ENCODE measurements at places on chromosomes 4 and X.

DNA sequence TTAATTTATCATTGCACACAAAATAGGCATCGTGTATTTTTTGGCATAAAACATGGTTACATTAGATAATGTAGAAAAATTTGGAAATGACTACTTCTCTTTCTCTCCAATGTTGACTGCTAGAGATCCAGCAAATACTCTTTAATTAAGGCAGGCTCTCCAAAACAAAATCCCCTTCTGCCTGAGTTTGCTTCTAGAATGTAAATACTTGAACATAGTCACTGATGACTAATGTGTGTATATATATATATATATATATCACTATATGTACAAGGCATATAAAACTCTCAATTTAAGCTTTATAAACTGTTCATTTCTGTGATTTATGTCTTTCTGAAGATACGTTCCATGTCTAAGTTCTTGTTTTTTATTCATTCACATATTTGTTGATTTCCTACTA is 67.2 kb upstream of the CAMK2D start:
- no peak for DNase-seq

GRCh38 chr4:16229604-16230003 is 3.3 kb upstream of the TAPT1 start:
- DNase-seq: no peak

GRCh38 chr4:2257361-2258081 is 4.4 kb downstream of the MXD4 start:
- DNase-seq: no peak

DNA sequence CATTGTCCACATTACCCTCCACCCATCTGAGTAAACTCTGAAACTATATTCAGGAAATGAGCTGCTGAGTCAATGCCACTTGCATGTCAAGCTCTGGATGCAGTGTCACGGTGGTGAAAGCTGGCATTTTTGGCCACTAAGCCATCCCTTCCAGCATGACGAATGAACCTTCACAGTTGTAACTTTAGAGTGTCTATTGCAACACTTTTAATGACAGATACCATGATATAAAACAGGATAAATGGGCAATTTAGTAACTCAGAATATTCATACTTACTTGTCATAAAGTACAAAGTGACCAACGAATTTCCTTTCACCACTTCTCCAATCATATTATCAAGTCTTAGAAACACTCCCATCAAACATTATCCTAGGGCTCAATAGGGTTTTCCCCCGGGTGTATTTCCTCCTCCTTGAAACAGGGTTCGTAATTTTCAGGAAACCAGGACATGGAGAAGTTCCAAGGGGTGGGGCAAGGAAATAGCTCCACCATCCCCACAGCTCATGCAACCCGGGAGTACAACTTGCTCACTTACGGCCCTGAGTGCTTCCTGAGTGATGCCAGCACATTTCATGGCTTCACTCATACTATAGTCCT is 73.1 kb downstream of the MTHFD2L start:
- no peak for DNase-seq

- DNase-seq: no peak
These were observed 191.8 kb downstream of the BCOR start for GRCh38 chrX:39905946-39906345.

- DNase-seq: no peak
These were observed 253.1 kb upstream of the EDA2R start for GRCh38 chrX:66892004-66892403.

GRCh38 chr4:61200187-61200915 is at the start of gene ADGRL3:
Gene ADGRL3, plus strand, starts transcription at chr4:61200326.
- DNase-seq: peak; percentile 69

- DNase-seq: no peak
These were observed 46.1 kb downstream of the LAS1L start for GRCh38 chrX:65488495-65488894.

DNA sequence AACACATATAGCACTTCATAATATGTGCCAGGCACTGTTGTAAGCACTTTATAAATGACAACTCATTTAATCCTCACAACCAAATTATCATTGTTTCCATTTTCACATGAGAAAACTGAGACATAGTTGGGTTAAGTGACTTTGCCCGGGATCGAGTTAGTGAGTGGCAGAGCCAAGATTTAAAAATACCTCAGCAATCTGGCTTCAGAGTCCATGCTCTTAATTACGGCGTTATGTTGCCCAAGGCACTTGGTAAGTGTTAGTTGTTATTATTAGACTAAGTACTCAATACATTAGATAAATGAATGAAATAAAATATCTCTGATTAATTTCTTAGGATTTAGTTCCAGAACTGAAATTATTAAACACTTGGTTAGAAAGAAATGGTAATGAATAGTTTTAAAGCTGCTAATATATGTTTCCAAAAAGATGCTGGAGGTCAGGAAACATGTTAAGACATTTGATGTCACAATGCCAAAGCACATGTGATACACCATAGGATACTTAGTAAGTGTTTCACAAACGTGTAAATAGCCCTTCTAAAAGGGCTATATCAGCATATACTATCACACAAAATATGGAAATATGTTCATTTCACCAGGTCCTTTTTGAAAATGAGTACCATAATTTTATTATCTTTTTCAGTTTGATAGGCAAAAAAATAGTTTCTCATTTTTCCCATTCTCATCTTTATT is 301.9 kb downstream of the GPAT3 start:
- DNase-seq: no peak

DNA sequence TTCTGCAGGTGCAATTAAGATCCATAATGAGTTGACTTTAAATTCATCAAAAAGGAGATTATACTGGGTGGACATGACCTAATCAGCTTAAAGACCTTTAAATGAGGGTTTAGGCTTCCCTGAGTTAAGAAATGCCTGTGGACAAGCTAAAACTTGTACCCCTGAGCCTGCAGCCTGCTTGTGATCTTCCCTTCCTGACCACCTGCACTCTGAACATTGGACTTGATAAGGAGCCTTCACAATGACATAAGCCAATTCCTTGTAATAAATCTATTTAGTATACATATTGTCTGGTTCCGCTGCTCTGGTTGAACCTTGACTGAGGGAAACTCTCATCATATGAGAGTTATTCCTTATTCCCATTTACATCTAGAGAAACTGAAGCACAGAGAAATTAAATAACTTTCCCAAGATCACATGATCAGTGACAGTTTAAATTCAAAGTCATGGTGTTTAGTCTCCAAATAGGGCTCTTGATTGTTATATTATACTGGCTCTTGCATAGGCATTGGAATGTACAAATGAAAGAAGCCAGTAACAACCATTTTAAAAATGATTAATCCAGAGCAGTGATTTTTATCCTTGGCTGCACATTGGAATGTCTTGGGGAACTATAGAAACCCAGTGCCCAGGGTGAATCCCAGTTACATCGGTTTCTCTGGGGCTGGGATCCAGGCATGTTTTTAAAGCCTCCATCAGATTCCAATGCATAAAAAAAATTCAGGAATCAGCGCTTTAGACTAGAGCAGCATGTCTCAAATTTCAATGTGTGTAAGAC is 136.1 kb downstream of the MSL3 start:
- DNase-seq: no peak

GRCh38 chr4:187059021-187059420 is 335.4 kb upstream of the FAT1 start:
- DNase-seq: no peak

DNA sequence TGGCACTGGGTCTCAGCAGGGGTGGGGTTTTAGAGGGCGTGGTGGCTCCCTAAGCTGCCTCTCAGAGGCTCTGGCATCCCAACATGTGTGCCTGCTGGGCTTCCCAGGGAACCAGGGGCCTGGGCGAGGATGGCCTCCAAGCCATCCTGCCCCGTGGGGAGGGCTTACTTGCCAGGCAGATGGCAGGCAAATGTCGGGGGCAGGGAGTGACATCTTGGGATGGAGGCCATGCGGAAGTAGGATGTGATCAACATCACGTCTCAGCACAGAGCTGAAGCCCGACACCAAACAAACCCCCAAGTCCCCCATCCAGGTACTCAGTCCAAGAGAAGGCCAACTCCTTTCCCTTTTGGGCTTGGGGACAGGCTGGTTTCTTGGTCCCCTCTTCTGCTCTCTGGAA is 4.7 kb downstream of the L1CAM start:
- DNase-seq: no peak

DNA sequence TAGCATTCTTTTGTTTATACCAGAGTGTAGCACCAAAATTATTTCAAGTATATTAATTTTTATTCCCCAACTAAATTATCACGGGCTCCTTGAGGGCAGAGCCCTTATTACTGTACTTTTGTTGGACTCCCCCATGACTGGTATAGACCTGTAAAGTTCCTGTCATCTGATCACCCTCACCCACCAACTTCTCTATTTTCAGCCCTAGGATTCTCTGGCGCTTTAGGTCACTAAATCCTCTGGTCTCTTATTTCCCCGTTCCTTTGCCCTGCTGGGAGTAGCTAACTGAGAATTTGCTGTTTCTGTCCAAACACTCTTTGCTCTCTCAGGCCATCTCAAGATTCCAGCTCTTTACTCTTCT is 3.2 kb upstream of the XKRX start:
- no peak for DNase-seq

DNA sequence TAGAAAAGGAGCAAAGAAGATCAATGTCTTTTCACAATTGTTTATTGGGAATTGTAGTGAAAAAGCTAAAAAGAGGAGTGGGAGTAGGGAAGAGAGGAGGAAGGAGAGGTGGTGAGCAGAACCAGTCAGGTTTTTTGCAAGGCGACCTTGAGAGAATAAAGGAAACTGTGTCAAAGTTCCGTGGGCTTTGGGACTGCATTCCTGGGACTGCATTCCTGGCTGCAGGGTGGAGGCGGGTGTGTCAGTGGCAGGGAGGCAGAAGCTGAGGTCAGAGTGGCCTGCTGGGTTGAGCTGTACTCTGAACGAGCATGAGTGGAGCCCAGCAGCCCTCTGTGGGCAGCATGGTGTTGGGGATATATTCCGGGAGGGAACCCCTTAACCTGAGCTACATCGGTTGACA is 66.8 kb upstream of the UCP1 start:
- no peak for DNase-seq

DNA sequence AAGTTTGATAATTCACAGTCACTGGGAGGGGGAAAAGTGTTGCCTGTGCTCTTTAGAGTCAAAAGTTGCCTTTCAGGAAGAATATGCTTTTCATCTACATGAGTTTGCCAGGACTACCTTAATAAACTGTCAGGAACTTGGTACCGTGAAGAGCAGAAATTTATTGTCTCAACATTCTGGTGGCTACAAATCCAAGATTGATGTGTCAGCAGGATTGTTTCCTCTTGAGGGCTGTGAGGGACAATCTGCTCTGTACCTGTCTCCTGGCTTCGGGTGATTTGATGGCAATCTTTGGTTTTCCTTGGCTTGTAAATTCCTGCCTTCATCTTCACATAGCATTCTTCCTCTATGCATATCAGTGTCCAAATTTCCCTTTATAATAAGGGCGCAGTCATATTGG is 277.2 kb downstream of the PDGFC start:
- no peak for DNase-seq

DNA sequence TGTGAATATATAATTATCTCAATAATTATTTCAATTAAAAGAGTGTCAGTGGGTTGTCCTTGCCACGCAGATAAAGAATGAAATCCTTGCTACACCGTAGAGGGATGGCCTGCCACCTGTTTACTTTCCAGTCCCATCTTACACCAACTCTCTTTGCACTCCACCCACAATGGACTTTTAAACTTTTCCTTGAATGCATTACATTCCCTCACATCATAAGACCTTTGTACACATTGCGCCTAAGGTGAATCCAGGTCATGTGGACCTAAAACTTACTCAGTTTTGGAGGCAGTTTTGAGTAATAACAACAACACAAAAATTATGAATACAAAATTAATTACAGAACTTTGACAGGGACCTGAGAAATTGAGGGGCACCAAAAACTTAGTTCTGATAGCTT is 78.7 kb upstream of the PDE5A start:
- DNase-seq: no peak

DNA sequence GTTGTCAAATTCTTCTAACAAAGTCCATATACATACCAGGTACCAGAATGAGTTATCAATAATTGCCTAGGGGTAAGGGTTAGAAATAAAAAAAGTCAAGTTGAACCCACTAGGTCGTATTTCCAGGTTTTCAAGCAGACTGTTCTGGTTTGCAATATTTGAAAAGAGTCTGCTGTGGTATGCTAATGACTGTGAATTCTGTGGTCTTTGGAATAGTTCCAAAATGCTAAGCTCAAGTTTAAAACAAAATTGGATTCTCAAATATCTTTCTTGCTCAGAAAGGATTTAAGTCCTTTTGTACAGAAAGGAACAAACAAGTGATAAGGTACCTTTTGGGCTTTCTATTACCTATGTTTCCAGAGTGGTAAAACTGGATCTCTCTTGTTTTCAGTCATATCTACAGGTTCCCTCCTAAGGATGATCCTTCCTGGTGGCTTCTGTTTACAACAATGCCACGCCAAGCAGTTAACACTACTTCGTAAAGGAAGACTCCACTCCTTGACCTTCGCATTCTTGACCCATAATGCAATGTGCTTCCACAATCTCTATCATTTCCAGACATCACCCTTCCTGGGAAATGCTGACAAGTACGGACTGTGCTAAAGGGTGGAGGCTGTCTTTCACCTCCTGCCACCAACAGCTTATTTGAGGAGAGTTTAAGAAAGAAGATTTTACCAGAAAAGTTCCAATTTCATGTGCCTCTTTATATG is 531.7 kb upstream of the FTHL17 start:
- DNase-seq: no peak

- DNase-seq: no peak
These were observed 62.8 kb downstream of the LRBA start for GRCh38 chr4:150952167-150952845.

DNA sequence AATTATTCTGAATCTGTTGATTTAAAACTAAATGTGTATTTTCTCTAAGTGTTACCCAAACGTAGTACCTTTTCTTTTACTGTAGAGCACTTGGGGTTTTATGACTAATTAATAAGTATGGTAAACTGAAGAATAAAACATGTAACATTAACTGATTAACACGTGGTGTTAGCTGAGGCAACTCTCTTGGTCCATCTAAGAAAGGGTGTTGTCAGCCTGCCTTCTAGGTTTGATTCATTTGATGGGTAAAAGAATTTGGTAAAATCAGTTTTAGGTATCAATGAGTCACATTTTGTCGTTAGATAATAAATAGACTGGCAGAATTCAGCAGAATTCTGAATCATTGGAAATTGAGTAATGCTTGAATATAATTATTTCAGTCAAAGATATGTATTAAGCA is 99.7 kb downstream of the AFF1 start:
- no peak for DNase-seq

GRCh38 chrX:28706964-28707363 is 119.7 kb downstream of the IL1RAPL1 start:
- DNase-seq: no peak

DNA sequence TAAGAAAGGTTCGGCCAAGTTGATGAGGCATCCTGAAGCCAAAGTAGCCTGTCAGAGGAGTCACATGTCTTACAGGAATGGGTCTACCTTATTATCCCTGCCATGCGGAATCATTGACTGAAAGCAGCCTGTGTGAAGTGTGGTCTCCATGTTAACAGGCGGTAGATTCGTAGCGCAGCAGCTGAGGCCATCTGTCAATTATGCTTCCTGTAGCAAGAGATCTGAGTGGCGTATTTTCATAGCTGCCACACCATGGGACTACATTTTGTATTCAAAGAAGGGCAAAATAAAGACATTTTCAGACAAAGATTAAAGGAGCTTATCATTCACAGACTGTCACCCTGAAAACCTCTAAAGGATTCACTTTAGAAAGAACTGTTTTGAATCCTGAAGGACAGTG is 11.2 kb upstream of the MED14 start:
- no peak for DNase-seq
